ENCODE measurements at places on chromosomes 3 and 15.

GRCh38 chr3:148861277-148861869, 3.7 kb upstream of the CPA3 start:
- peak; percentile 44 for DNase-seq

- DNase-seq: no peak
Observed at GRCh38 chr15:32838820-32839219, 121.0 kb downstream of the GREM1 start.

- DNase-seq: no peak
Observed at GRCh38 chr3:28150465-28151206, 90.8 kb upstream of the CMC1 start.

DNA sequence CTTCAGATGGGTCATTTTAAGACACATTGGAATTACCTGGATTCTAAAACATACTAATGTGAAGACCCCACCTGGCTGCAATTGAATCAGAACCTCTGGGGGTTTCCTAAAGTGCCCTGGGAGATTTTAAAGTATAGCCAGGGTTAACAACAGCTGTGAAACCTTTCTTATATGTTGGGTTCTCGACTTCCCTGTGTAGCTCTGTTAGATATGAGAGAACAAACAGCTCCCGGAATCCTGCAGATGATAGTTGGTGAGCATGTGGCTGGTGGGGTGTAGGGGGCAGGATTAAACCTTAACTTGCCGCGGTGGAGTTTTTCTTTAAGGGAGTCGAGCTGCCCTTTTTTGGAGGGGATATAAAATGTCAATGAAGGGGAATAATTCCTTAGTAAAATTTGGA, 12.1 kb downstream of the PLCL2 start:
- no peak for DNase-seq

GRCh38 chr3:157590273-157590672, 87.1 kb upstream of the VEPH1 start:
- DNase-seq: no peak

- DNase-seq: no peak
Observed at GRCh38 chr3:66261355-66261754, 40.6 kb downstream of the SLC25A26 start.

DNA sequence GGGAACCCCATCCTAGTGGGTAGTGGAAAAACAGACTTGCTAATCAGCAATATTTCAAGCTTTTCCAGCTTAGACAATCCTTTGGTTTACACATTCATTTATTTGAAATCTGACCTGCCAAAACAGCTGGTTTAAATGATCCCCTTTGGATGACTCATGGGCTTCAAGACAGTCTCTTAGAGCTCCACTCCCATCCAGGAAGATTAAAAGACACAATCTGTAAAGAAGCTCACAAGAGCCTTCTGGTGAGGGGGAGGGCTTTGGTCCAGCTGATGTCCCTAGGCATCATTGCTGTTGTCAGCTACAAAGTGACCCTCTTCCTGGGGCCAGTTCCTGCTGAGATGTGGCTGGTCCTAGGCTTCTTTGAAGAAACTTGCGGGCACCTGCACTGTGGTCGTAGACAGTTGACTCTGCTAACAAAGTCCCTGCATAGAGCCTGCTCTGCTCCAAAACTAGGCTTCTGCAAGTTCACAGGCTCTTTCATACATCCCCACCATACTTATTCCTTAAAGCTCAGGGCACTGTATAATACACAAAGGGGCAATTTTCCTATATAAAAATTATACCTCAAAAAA, 73.7 kb downstream of the IGSF11 start:
- no peak for DNase-seq
